HT-29 (cell line): ENCODE measurements at places on chromosomes 11 and 22. TPM values are rescaled to one million over a fixed set of nuclear protein-coding genes. Genes with fewer than 3 reads are reported as not detected.
A peak's percentile ranks its signal among the peaks of the same experiment; 100 is the strongest.

DNA sequence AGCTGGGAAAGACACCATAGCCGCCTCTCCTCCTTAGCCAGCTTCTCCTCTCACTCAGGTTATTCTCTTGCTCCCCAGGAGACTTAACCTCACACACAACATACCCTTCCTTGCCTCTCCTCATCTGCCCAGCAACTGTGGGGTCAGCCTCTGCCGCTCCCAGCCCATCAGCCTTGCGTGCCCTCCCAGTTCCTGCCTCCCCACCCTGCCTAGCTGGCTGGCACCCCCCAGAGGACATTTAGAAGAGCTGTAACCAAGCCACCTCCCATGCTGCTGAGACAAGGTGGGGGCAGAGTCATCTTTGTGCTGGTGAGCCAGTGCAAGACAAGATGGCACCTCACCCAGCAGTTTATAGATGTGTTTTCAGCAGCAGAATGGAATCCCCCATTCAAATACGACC is 38.2 kb downstream of the TOM1 start:
- no peak for DNase-seq

GRCh38 chr11:123062892-123063825 is 1.2 kb upstream of the HSPA8 start:
- peak; percentile 79 for DNase-seq

GRCh38 chr11:3132831-3133260 is 32.3 kb downstream of the OSBPL5 start:
- no peak for DNase-seq

- peak; percentile 72 for DNase-seq
These were observed 45.7 kb downstream of the TXN2 start for GRCh38 chr22:36435516-36436415.

DNA sequence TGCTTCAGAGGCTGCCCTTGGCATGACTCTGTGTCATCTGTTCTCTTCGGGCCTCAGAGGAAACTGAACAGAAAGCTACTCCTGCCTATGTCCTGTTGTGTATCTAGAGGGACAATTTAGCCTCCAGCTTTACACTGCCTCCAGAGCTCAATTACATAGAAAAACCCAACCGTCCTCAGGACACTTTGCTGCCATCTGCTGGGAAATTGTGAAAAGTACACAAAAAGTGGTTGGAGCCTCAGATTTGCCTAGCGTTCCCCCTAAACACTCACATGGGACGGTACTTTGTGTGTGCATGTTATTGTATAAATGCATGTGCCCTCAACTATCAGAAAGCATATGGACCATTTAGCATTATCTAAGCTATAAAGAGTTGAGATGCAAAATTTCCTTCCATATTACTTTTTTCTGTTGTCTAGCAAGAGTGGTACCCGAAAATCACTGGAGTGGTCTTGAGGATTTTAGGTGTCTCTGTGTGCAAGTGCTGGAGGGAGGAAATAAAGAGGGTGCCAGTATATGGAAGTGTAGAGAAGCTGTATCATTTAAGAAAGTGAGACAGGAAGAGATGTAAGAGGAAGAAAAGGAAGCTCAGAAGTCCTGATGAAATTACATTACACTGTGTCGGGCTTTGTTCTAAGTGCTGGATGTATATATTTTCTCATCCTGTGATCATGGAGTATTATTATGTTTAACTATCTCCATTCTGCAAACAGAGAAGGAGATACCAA is 8.7 kb upstream of the MS4A4E start:
- peak; percentile 47 for DNase-seq

DNA sequence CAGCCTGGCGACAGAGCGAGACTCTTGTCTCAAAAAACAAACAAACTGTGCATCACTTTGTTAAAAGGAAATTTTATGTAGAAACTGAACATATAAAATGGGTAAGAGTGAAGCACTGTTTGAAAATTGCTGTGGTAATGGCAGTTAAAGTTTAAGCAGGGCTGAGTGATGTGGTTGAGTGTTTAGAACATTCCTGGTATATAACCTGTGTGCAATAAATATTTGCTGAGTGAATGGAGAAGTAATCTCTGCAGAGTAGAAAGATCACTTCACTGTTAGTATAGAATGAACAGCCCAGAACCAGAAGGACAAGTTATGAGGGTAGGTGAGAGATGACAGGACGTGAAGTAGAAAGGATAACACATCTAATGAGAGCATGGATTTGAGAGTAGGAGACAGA is 27.3 kb downstream of the CECR2 start:
- DNase-seq: no peak

- no peak for DNase-seq
These were observed 25.7 kb downstream of the GLB1L2 start for GRCh38 chr11:134357545-134357839.

DNA sequence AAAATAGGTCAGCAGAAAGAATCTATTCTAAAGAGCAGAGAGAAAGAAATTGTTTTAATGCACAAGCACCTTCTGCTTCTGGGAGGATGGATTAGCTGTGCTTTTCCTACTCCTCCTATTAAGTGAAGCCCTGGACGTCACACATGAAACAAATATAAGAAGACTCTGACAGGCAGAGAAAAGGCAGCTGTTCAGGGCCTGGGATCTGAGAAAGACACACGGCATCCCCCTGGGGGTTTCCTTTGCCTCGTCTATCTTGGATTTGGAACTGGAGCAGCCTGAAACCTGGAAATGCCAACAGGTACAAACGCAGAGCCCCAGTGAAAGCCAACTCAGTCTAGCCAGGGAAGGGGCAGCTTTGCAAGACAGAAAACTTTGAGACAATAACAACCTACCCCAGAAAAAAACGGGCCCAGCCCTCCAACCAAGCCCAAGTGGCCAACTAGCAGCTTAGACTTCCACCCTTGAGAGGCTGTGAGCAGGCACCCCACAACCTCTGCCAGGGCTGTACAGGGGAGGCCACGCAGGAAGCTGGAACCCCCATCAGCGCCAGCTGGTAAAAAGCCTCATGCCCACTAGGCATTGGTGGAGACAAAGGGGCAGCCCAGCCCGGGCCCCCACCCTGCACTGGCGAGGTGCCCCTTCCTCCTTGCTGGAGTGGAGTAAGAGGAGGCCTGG is 7.3 kb downstream of the CERK start:
- DNase-seq: no peak

- no peak for DNase-seq
These were observed 156.4 kb upstream of the TBCEL start for GRCh38 chr11:120867531-120867930.

- DNase-seq: peak; percentile 97
These were observed at the start of gene PRMT3 for GRCh38 chr11:20387261-20388095. Gene PRMT3 (plus strand): TSS chr11:20387716. CDS start chr11:20387747, 31 bp downstream.

GRCh38 chr22:40305625-40306024 is 40.7 kb upstream of the ADSL start:
- DNase-seq: no peak

GRCh38 chr11:47940904-47941649 is 39.3 kb upstream of the PTPRJ start:
- no peak for DNase-seq

Gene GUCY1A2
- total RNA-seq: not detected in 2 replicates

Gene SLC7A4
- not detected in 2 replicates for total RNA-seq

Gene CARNS1
- 0.70 and 0.76 TPM in 2 replicates for total RNA-seq

Gene FGF4
- total RNA-seq: not detected in 2 replicates

Gene SULT4A1
- total RNA-seq: not detected in 2 replicates

Gene PARVG
- total RNA-seq: not detected in 2 replicates

Gene CYB5R2
- 0.13 and 2.5 TPM in 2 replicates for total RNA-seq

Gene SCGB1A1
- not detected in 2 replicates for total RNA-seq

Gene CDC42BPG
- total RNA-seq: 22.7 and 24.7 TPM in 2 replicates

Gene NPAS4
- total RNA-seq: not detected in 2 replicates

Gene CACNA1I
- 0.03 TPM in 1 of 2 replicates, not detected in the other for total RNA-seq
